ENCODE measurements at places on chromosomes 2 and 18. TPM values are rescaled to one million over a fixed set of nuclear protein-coding genes. Genes with fewer than 3 reads are reported as not detected.

Gene CCDC74B
- total RNA-seq = 2.2 TPM

- DNase-seq = no peak
These were observed 154.3 kb downstream of the TMEM163 start for GRCh38 chr2:134564549-134564948.

- no peak for DNase-seq
These were observed 73.1 kb downstream of the CTIF start for GRCh38 chr18:48611785-48612480.

GRCh38 chr2:69208023-69208595, 178.9 kb downstream of the GFPT1 start:
- DNase-seq = no peak

GRCh38 chr2:219112651-219113338, 47.8 kb downstream of the NHEJ1 start:
- no peak for DNase-seq

DNA sequence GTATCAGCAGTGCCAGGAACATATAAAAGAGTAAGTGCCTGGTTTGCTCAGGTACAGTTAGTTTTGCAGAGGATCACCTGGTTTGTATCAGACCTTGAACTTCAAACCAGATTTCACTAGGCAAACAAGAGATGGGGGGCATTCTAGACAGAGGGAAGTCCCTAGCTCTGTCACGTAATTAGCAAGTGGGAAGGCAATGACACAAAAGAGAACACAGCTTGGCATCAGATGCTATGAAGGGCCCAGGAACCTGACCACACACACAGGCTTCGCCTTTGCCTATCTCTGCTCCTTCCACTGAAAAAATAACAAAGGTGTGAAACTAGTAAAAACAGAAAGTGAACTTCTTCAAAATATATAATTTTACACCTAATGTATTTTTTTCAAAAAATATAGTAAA, 62.6 kb downstream of the CERKL start:
- no peak for DNase-seq

Measured in dermis blood vessel endothelial cell (primary cell).